ENCODE measurements at places on chromosomes 1 and 21.

DNA sequence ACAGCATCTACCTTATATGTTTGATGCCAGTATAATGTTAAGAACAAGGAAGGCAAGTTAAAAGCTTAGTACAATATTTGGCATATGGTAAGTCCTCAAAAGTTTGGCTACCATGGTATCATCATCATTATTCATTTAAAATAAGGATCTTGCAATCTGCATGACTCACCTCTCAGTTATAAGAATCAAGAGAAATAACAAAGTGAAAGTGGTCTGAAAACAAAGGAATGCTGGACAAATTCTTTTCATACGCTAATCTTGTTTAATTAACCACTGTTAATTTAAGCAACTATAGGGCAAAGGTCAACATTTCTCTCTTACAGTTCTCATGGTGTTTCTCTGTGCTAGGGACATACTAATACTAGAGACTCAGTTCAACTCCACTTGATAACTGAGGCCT lies 13.0 kb upstream of the CLDN19 start:
- peak; percentile 42 for DNase-seq

GRCh38 chr21:34885125-34885524 lies 164.0 kb downstream of the RUNX1 start:
- DNase-seq: no peak

- peak; percentile 27 for DNase-seq
Measured at GRCh38 chr1:162757476-162757875, 33.0 kb upstream of the HSD17B7 start.

DNA sequence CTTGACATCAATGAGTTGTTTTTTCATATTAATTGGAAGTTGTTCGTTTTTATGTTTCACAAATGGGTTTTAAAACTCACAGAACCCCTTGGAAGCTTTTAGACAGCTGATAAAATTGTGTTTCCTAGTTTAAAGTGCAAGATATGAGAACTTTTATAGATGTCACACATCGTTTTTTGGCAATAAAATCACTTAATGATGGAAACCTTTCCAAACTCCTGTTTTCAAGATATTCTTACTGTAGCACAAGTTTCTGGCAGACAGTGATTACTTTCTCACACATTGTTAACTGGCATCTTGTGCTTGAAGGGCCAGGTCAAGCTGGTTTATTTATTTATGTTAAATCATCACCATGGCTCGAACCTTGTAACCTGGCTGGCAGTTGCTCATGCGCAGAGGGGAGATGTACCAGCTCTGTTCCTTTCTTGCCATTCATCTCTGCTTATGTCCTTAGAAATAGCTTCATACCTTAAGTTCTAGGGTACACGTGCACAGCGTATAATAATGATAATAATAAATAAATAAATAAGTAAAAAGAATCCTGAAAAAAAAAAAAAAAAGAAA lies 10.2 kb upstream of the RCAN1 start:
- no peak for DNase-seq

- peak; percentile 81 for DNase-seq
Measured at GRCh38 chr1:151199873-151200581, 1.7 kb downstream of the PIP5K1A start.

DNA sequence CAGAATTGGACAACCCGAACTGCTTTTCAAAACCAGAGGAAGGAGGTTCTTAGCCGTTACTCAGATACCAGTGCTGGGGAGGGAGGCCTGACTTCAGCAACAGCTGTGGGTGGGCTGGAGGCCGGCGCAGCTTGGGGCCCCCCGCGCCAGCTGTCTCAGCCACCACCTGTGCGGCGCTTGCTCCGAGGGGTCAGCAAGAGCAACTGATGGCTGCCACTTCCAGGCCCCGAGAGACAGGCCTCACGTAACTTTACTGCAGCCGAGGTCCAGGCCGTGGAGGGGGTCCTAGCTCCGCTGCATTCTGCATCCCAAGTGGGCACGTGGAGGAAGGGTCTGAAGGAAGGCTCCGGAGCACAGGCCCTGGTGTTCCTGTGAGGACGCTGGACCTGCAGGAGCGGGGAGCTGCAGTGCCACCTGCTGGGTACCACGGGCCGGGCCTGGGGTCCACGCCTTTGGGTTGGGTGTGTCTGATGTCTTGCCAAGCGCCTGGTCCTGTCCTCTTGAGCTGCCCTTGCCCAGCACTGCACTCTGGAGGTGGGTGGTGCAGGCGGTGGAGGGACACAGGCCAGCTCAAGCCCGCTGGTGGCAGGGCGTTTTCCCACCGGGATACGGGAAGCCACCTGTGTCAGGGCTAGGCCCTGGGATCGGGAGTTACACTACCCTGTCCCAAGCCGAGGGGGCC lies 9.8 kb downstream of the THAP3 start:
- DNase-seq: no peak

DNA sequence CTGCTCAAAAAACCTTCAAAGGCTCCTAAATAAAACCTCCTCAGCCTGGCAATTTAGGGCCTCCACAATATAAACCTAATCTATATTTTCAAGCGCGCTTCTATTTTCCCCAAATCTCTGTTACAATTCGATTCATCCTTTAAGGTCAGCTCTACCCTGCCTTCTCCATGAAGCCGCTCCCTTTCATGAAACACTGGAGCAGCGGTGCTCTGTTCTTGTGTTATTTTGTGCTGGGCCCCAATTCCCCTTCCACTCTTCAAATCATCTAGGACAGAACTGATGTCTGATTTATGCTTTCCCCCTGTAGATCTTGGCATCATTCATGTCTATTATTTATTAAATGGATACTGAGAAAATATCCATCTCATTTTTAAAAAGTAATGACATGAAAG lies 6.9 kb downstream of the ERRFI1 start:
- no peak for DNase-seq

- no peak for DNase-seq
Measured at GRCh38 chr1:66119148-66119547, 326.5 kb downstream of the PDE4B start.

GRCh38 chr1:230120921-230121381 lies 53.9 kb downstream of the GALNT2 start:
- no peak for DNase-seq

- DNase-seq: no peak
Measured at GRCh38 chr1:45973121-45973520, 159.3 kb downstream of the PIK3R3 start.

DNA sequence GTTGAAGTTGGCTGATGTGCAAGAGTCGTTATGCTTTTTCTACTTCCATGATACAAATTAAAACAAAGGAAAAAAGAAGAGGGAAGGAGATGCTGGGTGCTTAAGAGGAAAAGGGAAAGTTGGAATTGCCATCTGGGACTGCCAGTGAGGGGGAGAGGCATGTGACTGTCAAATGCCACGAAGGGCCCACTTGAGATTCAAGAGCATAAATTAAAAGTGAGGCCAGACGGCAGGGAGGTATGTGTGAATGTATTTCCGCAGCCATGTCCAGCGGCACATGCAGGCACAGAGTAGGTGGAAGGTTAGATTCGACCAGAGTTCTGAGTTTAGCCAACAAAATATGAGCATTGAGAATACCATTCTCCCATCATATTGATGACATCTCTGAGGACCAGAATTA lies 32.0 kb downstream of the NFASC start:
- DNase-seq: no peak

- no peak for DNase-seq
Measured at GRCh38 chr1:238961790-238962189, 424.6 kb upstream of the CHRM3 start.

- no peak for DNase-seq
Measured at GRCh38 chr1:114336360-114336759, 174.6 kb downstream of the TRIM33 start.

GRCh38 chr1:57164584-57164983 lies 198.8 kb upstream of the C8B start:
- DNase-seq: no peak

DNA sequence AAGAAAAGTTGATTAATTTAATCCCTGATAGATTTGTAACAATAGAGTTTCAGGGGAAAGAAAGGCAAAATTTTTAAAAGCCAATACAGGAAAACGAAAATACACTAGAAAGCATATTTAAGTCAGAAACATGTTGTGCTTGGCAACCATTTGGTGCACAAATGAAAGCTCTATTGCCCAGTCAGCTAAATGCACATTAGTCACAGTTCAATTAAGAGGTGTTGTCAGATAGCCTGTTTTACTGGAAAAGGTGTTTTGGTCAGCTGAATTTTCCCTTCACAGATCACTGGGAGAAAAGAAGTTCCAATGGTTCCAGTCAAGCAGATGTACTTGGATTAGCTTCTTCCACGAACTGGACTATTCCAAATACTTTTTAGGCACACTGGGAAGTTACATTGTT lies 25.4 kb downstream of the RGS4 start:
- DNase-seq: no peak

DNA sequence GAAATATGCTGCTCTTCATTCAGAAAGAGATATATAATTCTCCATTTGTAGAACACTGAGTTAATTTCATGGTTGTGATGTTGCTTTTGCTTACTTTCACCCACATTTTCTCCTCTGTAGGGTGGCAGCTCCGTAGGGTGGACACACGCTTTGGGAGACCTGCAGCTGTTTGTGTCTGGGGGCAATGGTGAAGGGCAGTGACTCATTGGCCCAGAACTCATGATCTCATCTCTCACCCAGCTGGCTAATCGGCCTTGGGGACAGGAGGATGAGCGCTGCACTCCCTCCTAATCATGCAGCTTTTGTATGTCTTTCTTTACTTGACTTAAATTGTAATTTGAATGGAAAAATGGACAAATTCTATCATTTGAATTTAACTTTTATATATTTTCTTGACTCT lies 9.6 kb downstream of the DISC1 start:
- peak; percentile 62 for DNase-seq

DNA sequence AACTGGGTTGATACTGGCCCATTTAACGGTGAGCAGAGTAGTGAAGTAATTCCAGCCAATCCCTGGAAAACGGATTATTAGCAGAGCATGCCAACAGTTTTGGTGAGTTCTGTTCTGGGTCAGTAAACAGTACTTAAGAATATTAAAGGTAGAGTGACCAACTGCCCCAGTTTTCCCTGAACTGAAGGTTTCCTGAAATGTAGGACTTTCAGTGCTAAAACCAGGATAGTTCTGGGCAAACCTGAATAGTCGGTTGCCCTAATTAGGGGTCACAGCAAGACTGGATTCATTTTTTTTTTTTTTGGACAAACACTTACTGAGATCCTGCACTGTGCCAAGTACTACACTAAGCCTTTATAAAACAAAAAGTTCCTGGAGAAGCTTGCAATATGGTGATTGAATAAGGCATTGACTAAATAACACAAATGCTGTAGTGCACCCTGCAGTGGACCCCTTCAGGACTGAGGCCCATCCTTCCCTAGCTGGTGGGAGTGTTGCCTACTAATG lies 75.9 kb downstream of the KCNK1 start:
- DNase-seq: no peak

DNA sequence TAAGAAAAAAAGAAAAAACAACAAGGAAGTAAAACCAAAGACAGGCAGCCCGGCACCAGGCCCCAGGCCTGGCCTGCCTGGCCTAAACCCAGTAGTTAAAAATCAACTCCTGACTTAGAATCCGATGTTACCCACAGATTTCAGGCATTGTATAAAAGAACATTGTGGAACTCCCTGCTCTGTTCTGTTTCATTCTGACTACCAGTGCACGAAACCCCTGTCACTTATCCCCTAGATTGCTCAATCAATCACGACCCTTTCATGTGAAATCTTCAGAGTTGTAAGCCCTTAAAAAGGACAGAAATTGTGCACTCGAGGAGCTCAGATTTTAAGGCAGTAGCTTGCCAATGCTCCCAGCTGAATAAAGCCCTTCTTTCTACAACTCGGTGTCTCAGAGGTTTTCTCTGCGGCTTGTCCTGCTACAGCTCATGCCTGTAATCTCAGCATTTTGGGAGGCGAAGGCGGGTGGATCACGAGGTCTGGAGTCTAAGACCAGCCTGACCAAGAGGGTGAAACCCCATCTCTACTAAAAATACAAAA lies 15.6 kb upstream of the MYOCOS start:
- DNase-seq: no peak

GRCh38 chr1:17706445-17706844 lies 48.7 kb upstream of the ACTL8 start:
- DNase-seq: no peak

DNA sequence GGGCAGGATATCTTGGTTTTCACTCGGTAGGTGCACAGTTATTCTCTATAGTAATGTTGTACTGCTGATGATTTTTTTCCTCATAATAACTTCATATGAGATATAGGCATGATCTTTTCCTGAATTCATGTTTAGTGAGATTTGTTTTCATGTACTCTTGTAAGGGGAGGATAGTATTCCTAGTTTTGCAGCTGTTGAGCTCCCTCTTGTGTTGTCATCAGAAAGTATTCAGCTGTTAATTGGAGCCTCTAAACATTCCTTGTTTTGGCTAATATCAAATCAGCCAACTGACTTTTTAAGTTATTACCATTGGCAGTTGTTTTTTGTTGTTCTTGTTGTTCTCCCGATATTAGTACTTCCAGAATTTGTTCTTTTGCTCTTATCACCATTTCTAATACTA lies 24.4 kb downstream of the OR10R2 start:
- no peak for DNase-seq

GRCh38 chr1:9652379-9653209 lies 1.1 kb downstream of the PIK3CD start:
- no peak for DNase-seq

DNA sequence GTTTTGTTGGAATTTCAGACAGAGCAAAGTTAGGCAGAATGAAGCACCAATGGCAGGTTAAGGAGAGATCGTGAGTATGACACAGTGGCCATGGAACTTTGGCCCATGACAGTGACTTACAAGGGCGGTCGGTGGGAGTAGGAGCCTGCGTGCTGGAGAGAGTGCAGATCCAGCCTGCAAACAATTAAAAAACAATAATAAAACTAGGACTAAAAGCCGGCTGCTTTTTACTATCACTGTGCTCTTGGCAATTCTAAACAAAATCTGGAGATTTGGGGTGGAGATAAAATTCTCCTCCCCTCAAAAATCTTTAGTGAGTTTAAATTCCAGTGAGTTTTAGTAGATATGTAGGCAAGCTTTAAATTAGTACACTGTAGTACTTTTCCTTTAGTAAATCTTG lies 96.9 kb downstream of the DHRS3 start:
- DNase-seq: no peak

DNA sequence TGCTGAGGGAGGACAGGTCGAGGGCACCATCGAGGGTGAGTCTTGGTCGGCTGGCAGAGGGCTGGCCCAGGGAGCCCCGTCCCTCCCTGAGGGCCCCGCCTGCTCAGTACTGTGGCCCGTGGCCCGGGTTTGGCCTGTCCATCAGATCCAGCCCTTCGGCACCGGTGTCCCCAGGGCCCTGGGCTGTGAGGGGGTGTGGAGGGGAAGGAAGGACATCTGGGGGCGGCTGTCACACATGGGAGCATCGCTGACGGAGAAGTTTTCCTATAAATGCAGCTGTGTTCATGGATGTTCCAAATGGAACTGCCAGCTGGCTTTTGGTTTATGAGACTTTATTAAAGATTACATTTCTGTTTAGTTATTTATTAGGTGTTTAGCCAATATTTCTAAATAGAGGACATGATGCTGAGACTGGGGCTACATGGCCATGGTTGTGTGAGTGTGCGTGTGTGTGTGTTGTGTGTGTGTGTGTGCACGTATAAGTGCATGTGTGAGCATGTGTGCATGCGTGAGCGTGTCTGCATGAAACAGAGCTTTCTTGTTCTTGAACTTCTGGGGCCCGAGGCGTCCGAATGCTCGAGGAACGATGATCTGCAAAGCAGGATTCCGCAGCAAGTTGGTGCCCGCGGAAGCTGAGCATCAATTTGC lies 54.3 kb downstream of the SLX9 start:
- DNase-seq: no peak

GRCh38 chr1:71950579-71950978 lies 331.8 kb downstream of the NEGR1 start:
- DNase-seq: no peak

Measured in HFFc6 (cell line).